Left renal cortex interstitium (tissue), 4 donors: ENCODE measurements at places on chromosomes 3 and 15.

DNA sequence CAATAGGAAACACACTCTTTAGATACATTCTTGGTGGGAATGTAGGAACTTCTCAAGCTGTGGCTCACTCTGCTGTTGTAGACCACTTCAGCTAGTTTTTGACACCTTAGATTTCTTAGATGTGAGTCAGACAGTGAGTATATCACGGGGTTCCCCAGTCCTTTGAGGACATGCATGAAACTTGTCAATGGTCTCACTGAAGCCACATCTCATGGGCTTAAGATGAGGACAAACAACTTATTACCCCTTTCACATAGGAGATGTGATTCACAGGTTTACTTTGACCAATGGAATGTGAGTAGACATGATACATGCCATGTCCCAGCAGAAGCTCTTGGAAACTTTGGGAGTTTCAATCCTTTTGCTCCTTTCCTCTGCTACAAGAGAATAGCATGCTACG is 325.5 kb downstream of the CHST2 start:
- no peak for DNase-seq

GRCh38 chr15:66850996-66851310 is 148.9 kb downstream of the SMAD6 start:
- no peak for DNase-seq

DNA sequence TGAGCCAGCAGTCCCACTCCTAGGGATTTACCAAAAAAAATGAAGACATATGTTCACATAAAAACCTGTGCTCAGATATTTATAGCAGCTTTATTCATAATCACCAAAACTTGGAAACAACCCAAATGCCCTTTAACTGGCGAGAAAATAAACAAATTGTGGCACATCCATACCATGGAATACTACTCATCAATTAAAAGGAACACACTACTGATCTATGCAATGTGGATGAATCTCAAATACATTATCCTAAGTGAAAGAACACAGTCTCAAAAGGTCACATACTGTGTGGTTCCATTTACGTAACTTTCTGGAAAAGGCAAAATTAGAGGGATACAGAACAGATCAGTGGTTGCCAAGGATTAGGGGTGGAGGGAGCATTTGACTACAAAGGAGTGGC is 394.5 kb downstream of the SHQ1 start:
- no peak for DNase-seq

GRCh38 chr3:194261581-194262063 is 89.5 kb downstream of the CPN2 start:
- DNase-seq: no peak

DNA sequence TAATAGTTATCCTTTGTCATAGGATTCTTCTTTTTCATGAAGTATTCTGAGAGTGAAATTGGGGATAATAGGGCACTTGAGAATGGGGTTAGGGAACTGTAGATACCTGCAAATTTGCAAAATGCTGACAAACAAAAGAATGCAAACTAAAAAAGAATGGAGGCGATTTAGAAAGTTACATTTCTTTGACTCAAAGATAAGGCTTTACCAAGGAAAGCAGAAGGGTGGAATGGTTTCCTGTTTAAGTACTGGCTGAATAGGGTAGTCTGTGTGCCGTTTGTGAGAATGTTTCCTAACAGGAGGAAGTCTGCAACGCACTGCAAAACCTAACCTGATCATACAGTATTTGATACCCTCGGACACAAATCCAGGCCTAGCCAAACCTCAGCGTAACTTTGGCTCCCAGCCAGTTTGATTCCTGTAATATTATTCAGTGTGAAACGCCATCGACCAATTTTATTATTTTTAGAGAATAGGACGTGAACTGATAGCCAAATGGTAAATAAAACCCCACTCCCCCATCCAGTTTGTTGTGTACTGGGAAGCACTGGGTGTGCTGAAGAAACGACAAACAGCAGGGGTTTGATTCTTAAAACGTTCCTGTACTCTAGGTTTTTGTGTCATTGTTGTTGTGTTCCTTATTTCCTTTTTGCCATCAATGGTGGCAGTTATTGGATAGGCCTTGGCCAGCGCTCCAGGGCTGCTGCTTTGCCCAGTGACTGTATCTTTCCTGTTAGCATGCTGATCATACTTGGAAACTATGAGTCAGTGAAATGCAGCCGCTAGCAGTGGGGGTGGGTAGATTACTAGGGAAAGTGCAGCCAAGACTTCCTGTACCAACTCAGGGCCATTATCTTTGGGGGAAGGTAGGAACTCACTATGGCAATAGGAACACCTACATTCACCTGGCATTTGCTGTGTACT is 148.0 kb upstream of the TBL1XR1 start:
- no peak for DNase-seq

GRCh38 chr15:25775317-25775912 is 87.7 kb downstream of the ATP10A start:
- DNase-seq: no peak

DNA sequence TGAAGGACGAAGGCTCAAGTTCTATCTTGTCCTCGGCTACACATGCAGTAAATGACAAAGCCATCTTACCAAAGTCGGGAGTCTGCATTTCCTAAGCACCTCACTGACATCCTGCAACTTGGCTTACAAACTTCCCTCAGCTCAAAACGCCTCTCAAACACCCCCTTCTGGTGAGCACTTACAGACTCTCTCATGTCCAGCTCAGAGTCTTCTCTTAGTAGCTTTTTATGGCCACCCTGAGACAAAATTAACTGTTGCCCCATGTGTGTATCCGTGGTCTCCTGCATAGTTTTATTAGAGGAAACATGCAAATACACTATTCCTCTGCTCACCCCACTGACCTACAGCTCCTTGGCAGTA is 819.7 kb downstream of the FHIT start:
- DNase-seq: no peak

- DNase-seq: no peak
Observed at GRCh38 chr3:168001244-168001643, 94.5 kb downstream of the GOLIM4 start.

DNA sequence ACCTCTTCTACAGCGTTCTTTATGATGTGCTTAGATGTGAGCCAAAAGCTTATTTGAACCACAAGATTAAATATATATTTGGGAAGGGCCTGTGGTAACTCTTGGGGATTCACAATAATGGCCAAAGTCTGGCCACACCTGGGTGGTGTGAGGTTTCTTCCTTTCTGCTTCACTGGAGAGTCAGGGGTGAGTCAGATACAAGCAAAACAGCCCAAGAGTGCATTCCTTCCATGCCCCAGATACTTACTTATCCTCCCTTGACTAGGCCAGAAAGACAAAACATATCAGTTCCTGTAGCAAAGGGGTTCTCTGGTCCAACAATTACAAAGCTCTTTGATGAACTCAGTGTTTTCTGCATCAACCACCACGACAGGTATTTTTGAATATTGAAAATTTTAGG is 941 bp downstream of the ZBED2 start:
- no peak for DNase-seq

GRCh38 chr15:49323207-49323606 is 99.8 kb upstream of the FGF7 start:
- DNase-seq: no peak

DNA sequence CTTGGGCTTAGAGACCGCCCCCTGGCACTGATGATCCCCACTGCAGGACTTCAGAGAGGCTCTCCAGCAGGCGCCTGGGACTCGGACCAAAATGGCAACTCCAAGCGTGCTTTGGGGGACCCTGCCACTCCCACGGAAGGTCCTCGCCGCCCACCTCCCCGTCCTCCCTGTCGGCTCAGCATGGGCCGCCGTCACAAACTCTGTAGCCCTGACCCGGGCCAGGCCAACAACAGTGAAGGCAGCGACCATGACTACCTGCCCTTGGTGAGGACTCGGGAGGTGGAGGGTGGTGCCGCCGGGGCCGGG is 7.7 kb downstream of the ALG3 start:
- DNase-seq: no peak
